Stimulated activated effector memory CD8-positive, alpha-beta T cell treated with anti-CD3 and anti-CD28 coated beads, Interleukin-12 subunit alpha, Interleukin-12 subunit beta, amount 100 ng/mL, for 72 hours (primary cell): ENCODE measurements at places on chromosomes 2 and 18.

GRCh38 chr2:165348441-165348840 is 109.2 kb downstream of the SCN2A start:
- no peak for DNase-seq

- DNase-seq = peak; percentile 26
Measured at GRCh38 chr2:221572821-221573429, 821 bp upstream of the EPHA4 start.

- no peak for DNase-seq
Measured at GRCh38 chr2:200443916-200444315, 66.0 kb downstream of the KCTD18 start.

DNA sequence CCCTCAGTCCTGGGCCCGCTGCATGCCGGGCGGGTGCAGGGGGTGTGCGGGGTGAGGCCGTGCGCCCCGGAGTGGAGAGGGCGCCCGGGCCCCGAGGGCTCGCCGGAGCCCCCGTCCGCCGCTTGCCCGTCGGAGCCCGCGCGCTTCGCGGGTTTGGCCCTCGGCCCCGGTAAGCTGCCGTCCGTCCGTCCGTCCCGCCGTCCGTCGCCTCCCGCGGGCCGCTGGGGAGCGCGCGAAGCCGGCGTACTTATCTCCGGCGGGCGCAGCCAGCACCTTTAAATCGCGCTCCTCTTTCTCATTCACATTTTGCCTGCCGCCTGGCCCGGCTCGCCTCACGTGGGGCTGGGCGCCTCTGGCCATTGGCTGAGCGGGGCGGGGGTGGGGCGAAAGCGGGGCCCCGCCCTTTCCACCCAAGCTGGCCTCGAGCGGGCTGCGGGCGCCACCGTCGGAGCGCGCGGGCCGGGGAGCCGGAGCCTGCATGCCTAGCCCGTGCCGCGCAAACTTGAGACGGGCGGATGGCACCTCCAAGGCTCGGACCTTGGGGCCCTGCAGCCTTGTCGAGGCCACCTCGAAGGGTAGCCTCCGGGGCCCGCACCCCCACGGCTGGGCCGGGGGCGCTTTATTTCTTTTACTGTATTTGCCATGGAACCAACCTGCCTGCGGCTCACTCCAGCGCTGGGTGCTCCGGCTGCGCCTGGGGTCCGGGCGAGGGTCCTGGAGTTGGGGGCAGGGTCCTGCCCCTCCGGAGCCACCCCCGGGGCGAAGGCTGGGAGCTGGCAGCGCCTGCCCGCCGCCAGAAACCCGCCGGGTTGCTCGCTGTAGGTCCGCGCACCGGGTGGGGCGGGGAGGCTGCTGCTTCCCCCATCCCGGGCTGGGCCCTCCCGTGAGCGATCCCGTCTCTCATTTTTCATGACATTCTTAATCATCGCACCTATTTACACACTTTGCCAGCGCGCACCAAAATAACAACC is at the start of gene GBX2:
GBX2 (minus strand) TSS at position 277 of the 971 bp plus-strand sequence. CDS start 415 bp downstream, outside the sequence.
- no peak for DNase-seq

DNA sequence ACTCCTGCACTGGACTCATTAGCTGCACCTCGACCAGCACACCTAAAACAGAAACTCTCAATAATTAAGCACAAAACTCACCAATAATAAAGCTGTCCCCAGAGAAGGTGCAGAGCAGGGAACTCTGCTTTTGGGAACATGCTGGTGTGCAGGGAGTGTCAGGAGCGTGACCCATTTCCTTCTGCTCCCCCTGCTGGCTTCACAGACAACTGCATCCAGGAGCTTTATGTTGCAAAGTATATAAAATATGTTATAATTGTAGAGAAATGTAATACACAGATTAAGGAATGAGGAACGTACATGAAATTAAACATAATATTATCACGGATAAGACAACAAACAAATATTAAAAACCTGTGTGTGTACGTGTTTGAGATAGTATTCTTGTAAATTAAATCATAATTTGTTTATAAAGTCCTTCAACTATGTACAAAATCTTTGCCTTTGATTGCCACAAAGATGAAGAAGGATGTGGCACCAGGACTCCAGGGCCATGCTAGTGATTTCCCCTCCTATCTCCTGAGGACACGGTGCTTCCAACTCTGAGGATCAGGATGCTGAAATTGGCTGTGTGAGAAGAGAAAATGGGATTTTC is 68.6 kb upstream of the MAL start:
- peak; percentile 52 for DNase-seq

- no peak for DNase-seq
Measured at GRCh38 chr2:80054346-80054675, 250.2 kb downstream of the LRRTM1 start.

- no peak for DNase-seq
Measured at GRCh38 chr2:129977986-129978385, 1.5 kb upstream of the RAB6C start.

- no peak for DNase-seq
Measured at GRCh38 chr2:102376052-102376591, 20.5 kb downstream of the IL18R1 start.

- DNase-seq = no peak
Measured at GRCh38 chr2:168974428-168974827, 56.7 kb downstream of the ABCB11 start.

DNA sequence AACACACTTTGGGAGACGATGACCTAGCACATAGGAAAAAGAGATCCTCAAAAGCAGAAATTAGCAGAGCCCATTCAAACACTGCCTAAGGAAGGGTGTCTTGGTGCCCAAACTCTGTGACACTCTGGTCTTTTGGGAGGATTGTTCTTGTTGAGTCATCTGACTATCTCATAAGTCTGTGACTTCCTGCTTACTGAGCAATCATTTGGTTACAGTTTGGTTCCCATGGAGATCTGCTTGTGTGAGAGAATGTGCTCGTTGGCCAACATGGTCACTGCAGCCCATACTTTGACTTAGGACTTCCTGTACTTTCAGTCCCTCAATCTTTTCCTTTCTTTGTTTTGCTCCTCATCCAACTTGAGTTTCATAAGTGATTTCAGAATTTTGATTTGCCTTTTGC is 602.9 kb downstream of the NYAP2 start:
- no peak for DNase-seq

DNA sequence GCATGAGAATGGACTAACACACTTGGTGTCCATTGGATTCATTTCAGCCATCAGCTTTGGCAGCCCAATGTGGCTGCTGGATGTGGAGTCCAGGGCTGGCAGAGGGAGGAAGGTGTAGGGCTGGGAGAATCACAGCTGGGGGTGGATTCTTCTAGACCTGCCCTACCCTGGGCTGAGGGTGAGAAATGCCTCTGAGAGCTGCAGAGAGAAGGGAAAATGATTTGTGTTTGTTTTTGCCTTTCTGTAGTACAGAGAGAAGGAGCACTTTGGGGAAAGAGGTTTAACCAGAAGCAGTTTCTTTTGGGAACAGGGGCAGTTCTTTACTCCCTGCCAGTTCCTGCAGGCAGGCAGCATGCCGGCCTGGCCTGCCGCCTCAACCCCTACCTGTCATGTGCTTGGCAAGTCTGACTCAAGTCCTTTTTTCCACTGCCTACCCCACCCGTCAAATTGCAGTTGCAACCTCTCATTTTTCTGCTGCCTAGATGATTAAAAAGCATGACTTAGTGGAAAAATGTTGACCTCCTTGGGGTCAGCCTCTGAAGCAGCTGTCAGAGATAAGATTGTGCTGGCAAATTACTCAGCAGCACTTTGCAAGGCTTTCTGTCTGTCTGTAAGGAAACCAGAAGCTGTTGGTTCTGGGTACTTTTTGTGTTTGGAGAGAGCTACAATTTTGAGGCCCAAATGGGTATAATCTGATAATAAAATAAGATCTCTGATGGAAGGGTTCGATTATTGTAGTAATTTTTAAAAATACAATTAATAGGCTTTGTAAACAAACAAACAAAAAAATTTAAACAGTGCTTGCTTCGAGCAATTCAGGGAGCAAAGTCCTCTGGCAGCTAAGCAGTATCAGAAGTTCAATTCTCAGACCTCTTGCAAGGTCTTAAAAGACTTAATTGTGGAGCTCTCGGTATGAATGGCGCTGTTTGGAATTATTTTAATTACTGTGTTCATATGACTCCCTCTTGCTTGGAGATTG is 21.7 kb downstream of the LBH start:
- DNase-seq = peak; percentile 82

- no peak for DNase-seq
Measured at GRCh38 chr2:16645775-16646559, 19.7 kb downstream of the CYRIA start.

DNA sequence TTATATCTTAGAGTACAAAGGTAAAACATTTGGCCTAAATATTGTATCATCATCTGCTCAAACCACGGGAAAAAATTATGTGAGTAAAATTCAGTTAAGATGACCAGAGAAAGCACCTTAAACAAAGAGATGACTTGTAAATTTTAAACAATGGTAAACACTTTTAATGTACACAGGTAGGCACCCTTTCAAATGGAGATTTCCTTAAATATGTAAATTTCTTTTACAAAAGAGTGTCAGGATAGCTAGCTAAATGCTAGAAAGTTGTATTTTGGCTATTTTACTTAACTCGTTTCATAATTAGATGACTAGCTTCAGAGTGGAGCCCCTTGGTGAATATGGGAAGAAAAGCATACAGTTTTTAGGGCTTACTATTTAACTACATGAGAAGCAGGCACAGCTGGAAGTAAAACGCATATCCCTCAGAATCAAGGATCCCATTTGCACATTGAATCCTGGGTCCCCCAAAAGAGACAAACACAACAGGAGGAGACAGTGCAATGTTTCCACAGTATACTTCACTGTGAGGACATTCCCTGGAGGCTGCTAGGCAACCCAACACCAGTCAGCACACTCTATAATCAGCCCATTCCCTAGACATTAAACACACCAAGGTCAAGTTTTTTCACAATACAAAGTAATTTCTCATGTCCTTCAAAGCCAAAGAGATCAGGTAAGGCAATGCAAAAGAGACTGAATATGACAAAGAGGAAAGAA is 1154.4 kb downstream of the DPP10 start:
- no peak for DNase-seq

- no peak for DNase-seq
Measured at GRCh38 chr2:45275806-45276205, 266.6 kb upstream of the SIX2 start.

DNA sequence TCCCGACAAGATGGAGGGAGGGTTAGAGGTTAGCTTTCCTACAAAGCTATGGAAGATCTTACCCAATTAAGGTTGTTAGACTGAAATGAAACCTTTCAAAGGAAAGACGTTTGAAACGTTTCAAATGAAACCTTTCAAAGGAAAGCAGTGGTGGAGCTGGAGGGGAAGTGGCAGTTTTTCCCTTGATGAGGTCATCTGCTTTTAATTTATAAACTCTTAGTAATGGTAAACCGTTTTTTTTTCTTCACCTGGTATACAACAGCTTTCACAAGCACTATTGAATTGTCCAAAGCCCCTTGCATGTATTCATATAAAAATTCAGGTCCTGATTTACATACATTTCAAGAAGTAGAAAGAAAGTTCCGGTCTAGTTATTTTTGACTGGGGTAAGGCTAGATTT is 7.4 kb downstream of the PMAIP1 start:
- DNase-seq = no peak

GRCh38 chr2:27811768-27812167 is 40.2 kb downstream of the MRPL33 start:
- no peak for DNase-seq

- no peak for DNase-seq
Measured at GRCh38 chr2:226001716-226002115, 602.2 kb downstream of the NYAP2 start.

GRCh38 chr2:150625741-150626140 is 138.3 kb upstream of the RND3 start:
- no peak for DNase-seq

DNA sequence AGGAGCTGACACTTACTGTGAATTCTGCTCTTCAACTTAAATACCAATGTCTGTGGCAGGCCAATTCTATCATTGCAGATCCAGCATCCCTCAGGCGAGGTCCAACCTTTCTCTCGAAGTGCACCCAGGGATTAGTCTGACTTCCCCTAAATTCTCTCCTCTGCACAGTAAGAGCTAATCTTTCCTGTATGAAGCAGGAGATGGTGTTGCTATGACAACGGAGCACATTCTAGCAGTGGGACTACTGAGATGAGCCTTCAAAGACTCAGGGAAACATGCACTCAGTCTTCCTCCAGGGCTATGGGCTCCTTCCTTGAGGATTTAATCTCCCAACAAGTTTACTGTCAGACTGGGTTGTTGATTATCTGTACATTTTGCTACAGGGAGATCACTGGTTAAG is 176.3 kb downstream of the NOL4 start:
- DNase-seq = no peak

DNA sequence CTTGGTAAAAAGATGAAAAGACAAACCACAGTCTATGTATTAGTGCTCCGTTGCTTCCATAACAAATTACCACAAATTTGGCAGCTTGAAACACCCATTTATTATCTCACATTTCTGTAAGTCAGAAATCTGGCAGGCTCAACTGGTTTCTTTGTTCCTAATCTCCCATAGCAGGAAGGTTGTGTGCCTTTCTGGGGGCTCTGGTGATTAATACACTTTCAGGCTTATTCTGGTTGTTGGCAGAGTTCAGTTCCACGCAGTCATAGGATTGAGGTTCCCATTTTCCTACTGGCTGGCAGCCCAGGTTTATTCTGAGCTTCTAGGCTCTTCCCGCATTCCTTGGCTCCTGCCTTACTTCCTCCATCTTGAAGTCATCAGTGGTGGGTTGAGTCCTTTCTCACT is 189.3 kb downstream of the ANAPC1 start:
- DNase-seq = no peak

DNA sequence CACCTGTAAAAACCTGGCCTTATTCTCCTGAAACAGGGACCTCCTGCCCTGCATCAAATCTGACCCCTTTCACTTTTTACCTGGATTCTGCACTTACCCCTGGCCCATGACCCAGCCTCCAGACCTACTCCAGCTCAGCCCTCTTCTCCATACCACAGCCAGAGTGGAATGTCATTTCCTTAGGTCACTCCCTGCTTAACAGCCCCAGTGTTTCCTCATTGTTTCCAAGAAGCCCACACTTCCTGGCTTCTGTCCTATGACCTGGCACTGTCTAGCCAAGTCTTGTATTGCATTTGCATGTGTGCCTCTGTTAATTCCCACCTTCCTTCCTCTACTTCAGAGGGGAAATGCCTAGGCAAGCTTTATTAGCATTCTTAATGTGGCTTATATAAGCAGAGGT is 51.4 kb upstream of the TRIB2 start:
- no peak for DNase-seq

- DNase-seq = no peak
Measured at GRCh38 chr2:188367164-188367563, 75.5 kb downstream of the GULP1 start.

DNA sequence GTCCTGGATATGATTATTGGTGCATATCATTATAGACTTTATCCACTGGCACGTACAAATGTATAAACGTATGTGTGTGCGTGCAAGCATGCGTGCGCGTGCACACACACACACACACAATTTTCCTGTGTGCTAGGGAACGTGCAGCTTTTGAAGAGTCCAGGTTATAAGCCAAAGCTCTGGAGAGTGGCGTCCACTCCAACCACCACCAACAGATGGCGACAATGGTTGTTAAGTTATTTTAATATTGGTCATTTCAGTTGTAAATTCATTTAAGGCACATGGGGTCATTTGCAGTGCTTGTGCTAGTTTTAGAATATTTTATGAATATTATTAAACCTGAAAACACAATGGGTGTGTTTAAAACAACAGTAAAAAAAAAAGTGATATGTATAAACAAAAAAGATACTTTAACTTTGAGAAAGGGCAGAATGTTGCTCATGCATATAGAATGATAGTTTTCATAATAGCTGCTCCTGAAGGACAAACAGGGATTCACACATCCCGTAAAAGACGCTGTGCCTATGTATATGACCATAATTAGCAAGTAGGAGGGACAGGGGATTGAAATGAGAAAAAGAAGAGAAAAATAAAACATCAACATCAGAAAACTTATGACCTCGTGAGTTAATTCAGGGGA is 124.2 kb upstream of the ITGB6 start:
- peak; percentile 71 for DNase-seq

- no peak for DNase-seq
Measured at GRCh38 chr2:136051725-136052048, 66.3 kb upstream of the DARS1 start.
